Activated CD8-positive, alpha-beta memory T cell treated with anti-CD3 and anti-CD28 coated beads for 1 hour (primary cell): ENCODE measurements at places on chromosomes 16 and 17.

- no peak for DNase-seq
These were observed 90.1 kb downstream of the CLEC16A start for GRCh38 chr16:11034481-11034931.

GRCh38 chr17:60102632-60103096 is 23.9 kb upstream of the HEATR6 start:
- DNase-seq: no peak

- DNase-seq: no peak
These were observed 440.6 kb upstream of the DYNLRB2 start for GRCh38 chr16:80100186-80100585.

- no peak for DNase-seq
These were observed 166.0 kb upstream of the CDH13 start for GRCh38 chr16:82460766-82461165.

DNA sequence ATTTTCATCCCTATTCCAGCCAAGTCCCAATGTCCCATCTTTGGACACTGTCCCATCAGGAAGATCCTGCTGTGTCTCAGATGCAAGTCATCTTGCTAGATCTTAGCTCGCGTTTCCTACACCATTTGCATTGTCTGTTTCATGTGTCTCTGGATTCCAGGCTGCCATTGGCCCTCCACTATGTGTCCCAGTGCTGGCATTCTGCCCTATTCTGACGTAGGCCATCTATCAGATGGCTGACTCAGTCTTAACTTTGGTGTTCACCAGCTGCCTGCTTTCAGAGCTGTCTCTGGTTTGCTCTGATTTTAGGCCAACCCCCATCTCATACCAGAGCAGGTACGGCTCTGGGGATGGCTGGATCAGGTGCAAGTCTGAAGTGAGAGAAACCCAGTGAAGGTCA is 300.9 kb upstream of the ASIC2 start:
- no peak for DNase-seq

GRCh38 chr17:5355421-5356129 is 63.9 kb downstream of the NUP88 start:
- no peak for DNase-seq

- no peak for DNase-seq
These were observed 7.5 kb upstream of the HEATR3 start for GRCh38 chr16:50058091-50058771.
